ENCODE measurements at places on chromosomes 6 and 20. TPM values are rescaled to one million over a fixed set of nuclear protein-coding genes. Genes with fewer than 3 reads are reported as not detected.
A peak's percentile ranks its signal among the peaks of the same experiment; 100 is the strongest.

DNA sequence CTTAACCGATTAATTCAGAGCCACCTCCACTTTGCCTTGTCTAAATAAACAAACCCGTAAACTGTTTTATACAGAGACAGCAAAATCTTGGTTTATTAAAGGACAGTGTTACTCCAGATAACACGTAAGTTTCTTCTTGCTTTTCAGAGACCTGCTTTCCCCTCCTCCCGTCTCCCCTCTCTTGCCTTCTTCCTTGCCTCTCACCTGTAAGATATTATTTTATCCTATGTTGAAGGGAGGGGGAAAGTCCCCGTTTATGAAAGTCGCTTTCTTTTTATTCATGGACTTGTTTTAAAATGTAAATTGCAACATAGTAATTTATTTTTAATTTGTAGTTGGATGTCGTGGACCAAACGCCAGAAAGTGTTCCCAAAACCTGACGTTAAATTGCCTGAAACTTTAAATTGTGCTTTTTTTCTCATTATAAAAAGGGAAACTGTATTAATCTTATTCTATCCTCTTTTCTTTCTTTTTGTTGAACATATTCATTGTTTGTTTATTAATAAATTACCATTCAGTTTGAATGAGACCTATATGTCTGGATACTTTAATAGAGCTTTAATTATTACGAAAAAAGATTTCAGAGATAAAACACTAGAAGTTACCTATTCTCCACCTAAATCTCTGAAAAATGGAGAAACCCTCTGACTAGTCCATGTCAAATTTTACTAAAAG, 2.7 kb downstream of the FOXC1 start:
- no peak for DNase-seq

DNA sequence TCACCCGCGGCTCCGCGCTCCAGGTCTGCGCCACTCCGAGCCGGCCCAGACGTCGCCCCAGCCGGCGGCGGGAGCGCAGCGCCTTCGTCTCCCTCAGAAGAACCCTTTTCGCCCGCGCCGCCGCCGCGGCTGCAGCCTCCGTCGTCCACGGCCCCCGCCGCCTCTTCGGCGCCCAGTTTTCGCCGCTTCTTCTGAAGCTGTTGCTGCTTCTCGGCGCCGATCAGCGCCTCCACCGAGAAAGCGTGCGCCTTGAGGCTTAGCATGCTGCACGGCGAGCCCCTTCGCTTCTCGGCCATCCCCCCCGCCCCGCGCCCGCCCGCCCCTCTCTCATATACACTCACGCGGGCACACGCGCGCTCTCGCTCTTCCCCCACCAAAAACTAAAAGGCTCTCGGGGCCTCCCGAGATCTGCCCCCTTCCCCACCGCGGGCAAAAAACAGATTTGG, 489 bp downstream of the TBX18 start:
- DNase-seq: no peak

- no peak for DNase-seq
Observed at GRCh38 chr6:23177806-23178205, 608.4 kb downstream of the HDGFL1 start.

GRCh38 chr6:166655251-166655650, 28.2 kb upstream of the RPS6KA2 start:
- no peak for DNase-seq

- DNase-seq: no peak
Observed at GRCh38 chr20:38665506-38666285, 58.6 kb upstream of the SLC32A1 start.

DNA sequence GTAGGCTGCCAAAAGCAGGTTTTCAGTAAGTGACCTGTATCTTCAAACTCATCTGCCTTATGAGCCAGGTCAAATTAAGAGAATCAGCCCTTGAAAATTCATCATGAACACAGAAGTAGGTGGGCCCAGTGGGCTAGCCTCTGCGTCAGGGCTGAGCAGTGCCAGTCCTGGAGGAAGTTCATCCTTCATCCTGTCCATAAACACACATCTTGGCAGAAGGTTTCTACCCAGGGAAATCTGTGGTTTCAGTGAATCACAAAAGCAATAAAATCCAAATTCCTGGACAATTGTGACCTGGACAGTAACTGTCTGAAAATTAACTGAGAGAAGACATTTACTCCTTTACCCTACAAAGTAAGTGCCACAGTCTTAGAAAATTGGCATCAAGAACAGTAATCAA, 72.4 kb downstream of the ATG5 start:
- no peak for DNase-seq

- DNase-seq: peak; percentile 16
Observed at GRCh38 chr20:18276821-18277220, 11.5 kb upstream of the ZNF133 start.

DNA sequence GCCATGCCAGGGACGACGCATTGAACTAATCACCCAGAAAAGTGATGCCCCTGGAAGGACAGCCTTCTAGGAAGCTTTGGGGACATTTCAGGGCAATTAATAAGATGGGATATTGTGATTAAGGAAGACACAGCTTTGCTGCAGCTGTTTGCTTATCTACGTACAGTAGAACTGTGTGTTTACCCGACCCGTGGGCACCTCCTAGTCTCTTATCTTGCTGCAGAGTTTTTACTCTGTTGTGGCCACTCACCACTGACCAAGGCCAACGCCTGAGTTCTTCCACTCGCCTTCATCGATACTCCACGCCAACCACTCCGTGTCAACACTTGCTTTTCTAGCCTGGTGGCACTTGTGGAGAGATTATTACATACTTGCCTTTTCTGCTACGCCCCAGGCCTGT, 105.9 kb upstream of the MLN start:
- DNase-seq: no peak

GRCh38 chr6:129730477-129731165, 20.6 kb upstream of the ARHGAP18 start:
- no peak for DNase-seq

GRCh38 chr6:41674231-41675000, 36.1 kb downstream of the MDFI start:
- DNase-seq: no peak

GRCh38 chr6:41072836-41073202, at the start of gene NFYA:
TSS of gene NFYA (plus strand) at chr6:41072974. CDS start at chr6:41079090, 6,116 bp downstream.
- no peak for DNase-seq

- no peak for DNase-seq
Observed at GRCh38 chr6:169886631-169887227, 135.3 kb downstream of the ERMARD start.

DNA sequence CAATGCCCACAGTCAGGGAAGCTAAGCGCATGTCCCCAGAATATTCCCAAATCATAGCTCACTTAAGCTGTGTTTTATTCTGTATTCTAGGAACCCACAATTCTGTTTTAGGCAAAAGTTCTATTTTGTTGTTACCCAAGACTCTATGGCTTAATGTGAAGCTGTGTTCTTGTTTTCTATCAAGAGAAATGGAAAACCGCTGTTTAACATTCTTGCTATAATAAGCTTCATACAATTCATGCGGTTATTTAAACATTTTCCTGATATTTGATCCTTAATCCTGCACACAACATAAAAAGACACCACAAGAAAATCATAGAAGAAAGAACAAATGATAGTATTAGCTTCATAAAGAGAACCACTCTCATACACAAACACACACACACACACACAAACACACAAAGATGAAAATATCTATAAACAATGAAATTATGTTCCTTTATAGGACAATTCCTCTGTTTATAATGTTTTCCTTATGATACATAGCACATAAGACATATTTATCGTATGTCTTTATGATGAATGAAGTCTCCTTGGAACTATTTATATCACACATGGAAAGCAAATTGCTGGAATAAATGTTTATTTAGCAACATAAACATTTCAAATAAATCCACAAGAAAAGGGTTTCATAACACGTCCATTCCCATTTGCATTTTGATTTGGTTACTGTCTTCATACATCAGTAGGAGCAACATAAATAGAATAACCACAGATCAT, 16.4 kb upstream of the COL21A1 start:
- DNase-seq: no peak

DNA sequence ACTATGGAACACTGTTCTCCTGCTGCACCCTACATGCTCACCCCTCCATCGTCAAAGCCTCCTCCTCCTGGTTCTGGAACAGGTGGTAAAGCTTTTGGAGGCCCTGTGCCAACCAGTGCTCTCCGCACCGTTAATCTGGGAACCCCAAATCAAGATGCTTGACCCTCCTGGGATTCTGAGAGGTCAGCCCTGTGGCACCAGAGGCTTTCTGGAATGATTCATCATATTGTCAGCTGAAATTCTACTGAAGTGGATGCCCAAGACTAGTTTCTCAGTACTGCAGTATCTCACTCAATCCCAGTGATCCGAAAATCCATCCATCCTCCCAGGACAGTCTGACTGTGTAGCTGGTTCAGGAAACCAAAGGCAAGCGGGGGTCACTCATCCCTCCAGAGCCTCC, 92.7 kb downstream of the TRERF1 start:
- no peak for DNase-seq

The CYP21A2 gene
- total RNA-seq: 0.33 TPM

The MYLK4 gene
- total RNA-seq: 0.61 TPM

Measured in CD8-positive, alpha-beta T cell (primary cell).